ENCODE measurements at places on chromosomes 7 and 10. TPM values are rescaled to one million over a fixed set of nuclear protein-coding genes. Genes with fewer than 3 reads are reported as not detected.
A peak's percentile ranks its signal among the peaks of the same experiment; 100 is the strongest.

DNA sequence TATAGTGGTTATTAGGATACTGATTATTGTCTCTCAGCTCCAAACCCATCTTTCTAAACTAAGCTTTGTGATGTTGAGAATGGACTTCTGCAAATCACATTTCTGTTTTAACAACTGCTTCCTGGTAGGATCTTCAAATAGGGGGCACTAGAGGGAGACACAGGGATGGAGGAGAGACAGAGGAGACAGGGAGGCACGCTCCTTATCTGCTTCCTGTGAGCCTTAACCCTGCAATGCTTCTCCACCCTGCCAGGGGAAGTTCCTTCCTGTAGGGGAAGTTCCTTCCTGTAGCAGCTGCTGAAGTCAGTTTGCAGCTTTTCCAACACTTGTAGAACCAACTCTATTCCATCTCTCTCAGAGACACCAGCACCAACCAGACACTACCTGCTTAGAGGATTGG is 847.2 kb downstream of the CCSER2 start:
- no peaks in the 10 kb centered on the region for H3K4me1 ChIP-seq
- no peak overlapping the region for H3K27ac ChIP-seq
- no peak overlapping the region for H3K4me3 ChIP-seq
- H3K36me3 ChIP-seq = no peaks in the 10 kb centered on the region

Gene CYP3A5
- total RNA-seq = not detected

Gene SFMBT2
- total RNA-seq = 41.0 TPM

DNA sequence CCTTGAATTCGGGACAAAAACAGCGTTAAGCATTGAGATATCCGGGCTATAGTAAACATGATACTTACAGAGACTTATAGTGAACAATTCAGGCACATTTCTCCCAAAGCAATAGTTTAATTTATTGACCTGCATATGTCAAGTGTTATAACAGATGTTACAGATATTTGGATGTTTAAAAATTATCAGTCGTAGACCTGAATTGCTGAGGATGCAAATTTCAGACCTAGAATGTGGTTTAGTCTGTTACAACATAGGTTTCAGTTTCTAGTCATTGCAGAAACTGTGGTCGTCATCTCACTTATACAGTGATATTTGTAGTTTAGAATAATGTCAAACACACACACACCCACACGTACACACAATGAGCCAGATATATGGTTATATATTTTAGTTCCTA is 85.2 kb downstream of the VTI1A start:
- DNase-seq = no peak
- no peak overlapping the region for H3K27ac ChIP-seq
- H3K4me3 ChIP-seq = peak overlapping the region; percentile 10

GRCh38 chr10:89032141-89032891 is 41.7 kb downstream of the FAS start:
- no peak overlapping the region for H3K27ac ChIP-seq
- no peak overlapping the region for H3K4me3 ChIP-seq
- H3K36me3 ChIP-seq = no peaks in the 10 kb centered on the region
- no peak for DNase-seq
- H3K27me3 ChIP-seq = no peaks in the 10 kb centered on the region

DNA sequence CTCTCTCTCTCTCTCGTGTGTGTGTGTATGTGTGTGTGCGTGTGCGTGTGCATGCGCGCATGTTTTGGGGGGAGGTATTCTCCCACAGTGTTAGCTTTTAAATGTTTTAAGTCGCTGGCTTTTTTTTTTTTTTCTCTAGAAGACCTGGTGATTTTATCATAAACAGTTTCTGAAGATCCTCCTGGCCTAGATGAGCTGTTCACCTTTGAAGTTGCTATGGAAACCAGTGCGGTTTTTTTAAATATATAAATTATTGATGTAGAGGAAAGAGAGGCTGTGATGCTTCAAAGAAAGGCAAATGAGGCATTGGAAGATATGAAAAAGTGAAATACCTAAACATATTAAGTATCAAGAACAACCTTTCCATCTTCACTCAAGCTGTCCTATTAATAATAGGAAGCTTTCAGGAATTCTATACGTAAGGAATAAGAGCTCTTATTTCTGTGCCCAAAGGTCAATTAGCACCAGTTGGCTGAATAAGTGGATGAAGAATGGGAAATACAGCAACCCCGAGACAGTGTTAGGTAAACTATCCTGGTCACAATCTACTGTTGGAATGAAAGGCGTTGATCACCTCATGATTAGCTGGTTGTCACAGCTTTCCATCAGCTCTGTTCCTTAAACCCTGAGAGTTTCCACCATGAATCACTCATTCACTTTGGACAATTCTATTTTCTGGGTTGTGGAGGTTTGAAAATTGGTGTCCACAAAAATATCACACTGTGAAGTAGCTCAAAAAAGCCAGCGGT is 66.5 kb upstream of the SLC35G1 start:
- no peaks in the 10 kb centered on the region for H3K36me3 ChIP-seq
- H3K27me3 ChIP-seq = no peaks in the 10 kb centered on the region
- H3K4me3 ChIP-seq = no peak overlapping the region

- no peak for DNase-seq
- peaks cover 18% of the 10 kb centered on the region for H3K36me3 ChIP-seq
- peak overlapping the region; percentile 65 for H3K27ac ChIP-seq
- H3K27me3 ChIP-seq = peaks cover 9% of the 10 kb centered on the region
- peaks cover 47% of the 10 kb centered on the region for H3K4me1 ChIP-seq
Observed at GRCh38 chr10:102422545-102423129, 2.0 kb downstream of the FBXL15 start.

Gene ATP6V0A4
- total RNA-seq = not detected

DNA sequence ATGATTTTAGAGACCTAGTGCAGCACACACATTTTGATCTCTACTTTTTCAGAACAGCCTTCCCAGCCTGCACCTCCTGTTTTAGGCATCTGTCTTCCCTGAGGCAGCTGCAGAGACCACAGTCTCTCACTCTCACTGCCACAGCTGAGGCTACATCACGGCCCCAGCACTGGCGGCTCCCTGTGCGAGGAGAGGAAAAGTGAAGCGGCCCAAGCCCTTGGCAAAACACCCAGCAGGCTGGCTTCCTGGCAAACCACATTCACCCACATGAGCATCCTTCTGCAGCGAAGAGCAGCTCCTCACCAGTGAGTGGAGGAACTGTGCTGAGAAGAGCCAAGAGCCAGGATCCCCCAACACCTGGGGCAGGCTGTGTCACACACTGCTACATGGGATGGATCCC is 14.0 kb downstream of the HUS1 start:
- H3K36me3 ChIP-seq = peaks cover 86% of the 10 kb centered on the region
- no peak for DNase-seq
- H3K4me3 ChIP-seq = no peak overlapping the region
- H3K4me1 ChIP-seq = no peaks in the 10 kb centered on the region
- no peaks in the 10 kb centered on the region for H3K27me3 ChIP-seq

DNA sequence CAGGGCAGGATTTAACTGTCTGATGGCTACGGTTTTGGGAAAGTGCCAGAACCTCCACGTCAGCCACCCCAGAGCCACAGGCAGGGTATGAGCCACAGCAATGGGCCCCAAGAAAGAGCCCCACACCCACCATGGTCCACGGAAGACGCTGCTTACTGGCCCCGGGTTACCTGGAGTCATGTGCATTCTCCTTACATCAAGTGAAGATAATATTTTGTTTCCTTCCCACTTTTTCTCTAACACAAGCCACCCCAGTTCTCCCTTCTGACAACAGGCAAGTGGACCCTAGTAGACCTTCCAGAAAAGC is 67.1 kb downstream of the PRKAG2 start:
- H3K4me1 ChIP-seq = peaks cover 2% of the 10 kb centered on the region
- no peaks in the 10 kb centered on the region for H3K36me3 ChIP-seq
- H3K4me3 ChIP-seq = no peak overlapping the region
- H3K27ac ChIP-seq = no peak overlapping the region
- no peak for DNase-seq

Gene METTL2B
- total RNA-seq = 8.2 TPM

Gene CUBN
- 7.9 TPM for total RNA-seq

GRCh38 chr7:157498657-157499056 is 161.9 kb downstream of the DNAJB6 start:
- H3K4me1 ChIP-seq = peaks cover 34% of the 10 kb centered on the region
- no peaks in the 10 kb centered on the region for H3K27me3 ChIP-seq
- no peak for DNase-seq
- H3K27ac ChIP-seq = no peak overlapping the region

DNA sequence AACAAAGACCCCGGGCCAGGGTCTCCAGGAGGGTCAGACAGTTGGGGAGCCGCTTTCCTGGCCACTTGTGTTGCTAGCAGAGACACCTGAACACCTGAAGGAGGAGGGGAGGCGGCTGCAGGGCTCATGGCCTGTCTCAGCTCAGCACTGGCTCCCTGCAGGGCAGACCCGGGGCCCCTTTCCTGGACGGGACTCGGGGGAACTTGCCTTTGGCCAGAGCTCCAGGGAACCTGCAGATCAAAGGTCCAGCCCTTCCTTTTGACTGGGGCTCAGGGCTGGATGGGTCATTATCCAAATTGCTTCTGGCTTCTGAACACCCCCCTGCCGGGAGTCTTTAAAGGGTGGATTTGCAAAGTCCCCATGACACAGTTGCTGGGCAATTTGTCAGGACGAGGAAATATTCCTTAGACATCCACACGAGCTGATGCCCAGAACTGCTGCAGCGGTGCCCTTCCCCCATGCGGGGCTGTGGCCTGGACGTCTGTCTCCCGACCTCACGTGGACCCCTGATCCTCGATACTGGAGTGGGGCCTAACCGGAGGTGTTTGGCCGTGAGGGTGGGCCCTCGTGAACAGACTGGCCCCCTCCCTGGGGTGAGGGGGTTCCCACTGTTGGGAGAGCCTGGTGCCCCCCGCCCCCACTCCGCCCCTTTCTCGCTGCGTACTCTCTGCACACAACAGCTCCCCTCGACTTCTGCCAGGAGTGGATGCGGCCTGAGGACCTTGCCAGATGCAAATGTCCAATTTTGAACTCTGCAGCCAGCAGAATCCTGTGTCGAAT is 194.3 kb downstream of the ELFN1 start:
- H3K4me3 ChIP-seq = no peak overlapping the region
- H3K27me3 ChIP-seq = no peaks in the 10 kb centered on the region
- peaks cover 28% of the 10 kb centered on the region for H3K36me3 ChIP-seq
- H3K4me1 ChIP-seq = peaks cover 13% of the 10 kb centered on the region
- H3K27ac ChIP-seq = no peak overlapping the region

DNA sequence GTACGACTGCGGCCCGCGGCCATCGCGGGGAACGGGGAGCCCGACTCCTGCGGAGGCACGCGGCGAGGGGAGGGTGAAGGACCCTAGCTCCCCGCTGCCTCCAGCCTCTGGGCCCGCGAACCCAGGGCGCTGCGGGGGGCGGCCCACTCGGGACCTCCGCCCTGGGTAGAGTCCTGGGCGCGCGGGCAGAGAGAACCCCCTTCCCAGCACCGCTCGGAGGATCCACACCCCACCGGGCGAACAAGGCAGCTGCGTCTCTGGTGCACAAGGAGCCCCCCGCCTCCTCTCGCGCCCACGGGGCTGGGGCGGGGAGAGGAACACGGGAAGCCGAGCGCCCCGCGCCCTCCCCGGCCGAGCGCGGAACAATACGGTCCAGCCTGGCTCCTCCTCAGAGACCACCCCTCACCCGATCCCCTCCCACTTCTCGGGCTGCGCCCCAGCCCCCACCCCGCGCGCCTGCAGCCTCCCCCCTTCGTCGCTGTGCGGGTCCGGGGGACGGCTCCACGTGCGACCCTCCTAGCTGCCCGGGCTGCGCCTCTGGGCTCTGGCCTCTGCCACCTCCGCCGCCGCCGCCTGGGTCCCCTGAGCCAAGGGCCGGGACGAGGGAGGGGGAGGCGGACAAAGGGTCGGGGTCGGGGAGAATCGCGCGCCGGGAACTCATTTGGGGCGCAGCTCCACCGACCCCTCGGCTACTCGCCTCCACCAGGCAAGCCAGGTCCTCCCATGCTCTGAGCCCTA is at the start of gene WDR86:
Gene WDR86 (minus strand): TSS at position 372 of the 738 bp plus-strand sequence. CDS start 449 bp downstream, outside the sequence.
- H3K27ac ChIP-seq = peak within 1 kb of the TSS; percentile 73
- no peak for DNase-seq

DNA sequence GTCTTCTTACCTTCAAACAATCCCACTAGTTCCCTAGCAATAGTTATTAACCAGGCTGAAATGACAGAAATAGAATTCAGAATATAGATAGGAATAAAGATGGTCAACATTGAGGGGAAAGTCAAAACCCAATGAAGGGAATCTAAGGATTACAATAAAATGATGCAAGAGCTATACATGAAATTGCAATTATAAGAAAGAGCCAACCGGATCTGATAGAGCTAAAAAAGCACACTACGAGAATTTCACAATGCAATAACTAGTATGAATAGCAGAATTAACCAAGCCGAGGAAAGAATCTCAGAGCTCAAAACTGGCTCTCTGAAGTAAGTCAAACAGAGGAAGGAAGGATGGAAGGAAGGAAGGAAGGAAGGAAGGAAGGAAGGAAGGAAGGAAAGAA is 288.7 kb upstream of the KCND2 start:
- H3K4me3 ChIP-seq = no peak overlapping the region
- H3K4me1 ChIP-seq = no peaks in the 10 kb centered on the region
- H3K36me3 ChIP-seq = no peaks in the 10 kb centered on the region
- DNase-seq = no peak

DNA sequence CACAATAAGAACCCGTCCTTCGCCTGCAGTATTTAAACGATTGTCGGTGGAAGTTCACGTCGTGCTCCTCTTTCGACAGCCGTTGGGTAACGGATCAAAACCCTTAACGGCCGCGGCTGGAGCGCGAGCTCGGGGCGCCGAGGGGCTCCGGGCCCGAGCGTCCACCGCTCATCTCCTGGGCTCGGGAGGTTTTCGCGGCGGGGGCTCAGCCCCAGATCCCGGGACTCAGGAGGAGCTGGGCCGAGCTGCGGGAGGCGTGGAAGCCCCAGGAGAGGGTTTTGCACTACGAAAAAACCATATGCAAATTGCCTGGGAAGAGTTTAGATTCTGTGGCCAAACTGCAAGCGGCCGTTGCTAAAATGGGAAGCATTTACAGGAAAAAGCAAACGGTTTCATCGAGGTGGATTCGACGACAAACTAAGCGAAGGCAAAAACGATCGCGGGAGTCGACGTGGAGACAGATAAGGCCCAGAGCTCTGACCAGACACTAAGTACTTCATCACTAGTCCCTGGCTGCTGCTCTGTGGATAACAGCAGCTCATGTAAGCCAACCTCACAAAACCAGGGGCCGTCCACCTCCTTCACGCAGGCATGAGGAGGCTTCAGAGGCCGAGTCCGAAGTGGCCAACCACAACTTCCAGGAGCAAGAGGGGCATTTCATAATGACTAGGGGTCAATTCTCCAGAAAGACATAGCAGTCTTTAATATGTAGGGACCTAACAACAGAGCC is 129.7 kb downstream of the MARCHF5 start:
- H3K4me3 ChIP-seq = no peak overlapping the region
- H3K36me3 ChIP-seq = no peaks in the 10 kb centered on the region
- no peak for DNase-seq
- H3K27me3 ChIP-seq = peaks cover 40% of the 10 kb centered on the region
- peaks cover 3% of the 10 kb centered on the region for H3K4me1 ChIP-seq

Gene PRSS37
- total RNA-seq = not detected

Gene BAIAP2L1
- 0.61 TPM for total RNA-seq

- no peak for DNase-seq
- H3K4me1 ChIP-seq = no peaks in the 10 kb centered on the region
- H3K27ac ChIP-seq = no peak overlapping the region
- no peaks in the 10 kb centered on the region for H3K36me3 ChIP-seq
Observed at GRCh38 chr10:36717118-36717517, 408.3 kb upstream of the ANKRD30A start.

Gene GET4
- 96.4 TPM for total RNA-seq

- H3K4me3 ChIP-seq = no peak overlapping the region
- H3K27ac ChIP-seq = no peak overlapping the region
- DNase-seq = no peak
- H3K36me3 ChIP-seq = no peaks in the 10 kb centered on the region
Observed at GRCh38 chr10:103457896-103458583, 660 bp downstream of the CALHM1 start.

GRCh38 chr7:100008525-100008924 is 6.9 kb upstream of the ZKSCAN1 start:
- H3K36me3 ChIP-seq = no peaks in the 10 kb centered on the region
- H3K4me1 ChIP-seq = peaks cover 3% of the 10 kb centered on the region
- H3K27me3 ChIP-seq = no peaks in the 10 kb centered on the region
- no peak overlapping the region for H3K27ac ChIP-seq

All from CD4-positive, alpha-beta T cell (primary cell).